ENCODE measurements at places on chromosomes 5 and 9.
A peak's percentile ranks its signal among the peaks of the same experiment; 100 is the strongest.

DNA sequence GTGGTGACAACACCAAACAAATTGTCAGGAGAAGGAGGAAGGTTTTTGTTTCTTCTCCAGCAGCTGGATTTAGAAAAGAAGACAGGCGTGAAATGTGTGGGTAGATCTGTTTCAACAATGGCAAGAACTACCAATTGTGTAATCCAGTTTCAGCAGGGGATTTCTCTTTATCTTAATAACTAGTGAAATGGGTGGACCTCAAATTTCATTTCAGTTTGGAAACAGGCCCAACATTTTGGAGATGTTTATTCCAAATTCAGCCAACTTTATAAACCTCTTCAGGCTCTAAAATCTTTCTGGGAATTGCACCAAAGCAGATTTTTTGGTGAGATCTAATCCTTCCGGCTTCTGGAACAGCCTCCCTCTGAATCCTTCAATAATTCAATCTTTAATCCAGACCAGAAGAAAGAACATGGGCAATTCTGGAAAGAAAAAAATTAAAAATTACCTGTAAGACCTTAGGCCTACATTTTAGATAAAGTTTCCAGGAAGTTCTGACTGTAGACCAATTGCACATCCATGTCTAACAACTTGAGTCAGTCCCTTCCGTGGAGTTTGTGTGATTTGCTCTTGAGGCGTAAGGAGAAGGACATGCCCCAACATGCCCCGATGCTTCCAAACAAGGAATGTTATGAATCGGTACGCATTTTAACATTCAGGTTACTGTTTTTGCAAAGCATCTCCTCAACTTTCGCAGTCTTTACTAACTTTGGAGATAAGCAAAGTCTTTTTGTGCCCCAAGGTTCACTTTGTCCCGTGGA lies 423.6 kb downstream of the IRX1 start:
- DNase-seq = no peak

DNA sequence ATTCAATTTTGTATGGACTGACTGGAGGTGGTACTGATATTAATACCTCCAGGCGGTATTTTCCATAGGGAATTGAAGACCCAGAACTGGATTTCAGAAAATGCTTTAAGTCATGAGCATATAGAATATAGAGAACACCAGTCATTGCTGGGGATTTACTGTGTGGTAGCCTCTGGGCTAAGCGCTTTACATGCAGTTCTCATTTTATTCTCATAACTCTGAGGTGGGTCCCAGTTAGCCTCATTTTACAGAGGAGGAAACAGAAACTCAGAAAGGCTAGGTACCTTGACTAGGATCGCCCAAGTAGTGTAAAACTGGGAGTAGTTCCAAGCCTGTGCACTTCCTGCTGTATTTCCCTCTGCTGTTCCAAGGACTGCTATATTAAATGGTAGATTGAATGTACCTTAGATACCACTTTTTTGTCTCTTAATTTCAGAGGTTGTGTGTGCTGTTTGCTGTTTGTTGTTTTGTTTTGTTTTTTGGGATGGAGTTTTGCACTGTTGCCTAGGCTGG lies 13.8 kb downstream of the SLC44A1 start:
- DNase-seq = no peak

- no peak for DNase-seq
These were observed 1.1 kb upstream of the CNTFR start for GRCh38 chr9:34590381-34591247.

- peak; percentile 72 for DNase-seq
These were observed 23.8 kb upstream of the ZNF622 start for GRCh38 chr5:16489322-16489791.

- DNase-seq = no peak
These were observed 435.4 kb downstream of the MTRR start for GRCh38 chr5:8304341-8304740.

GRCh38 chr9:35759795-35760194 lies 5.7 kb upstream of the MSMP start:
- DNase-seq = no peak

- no peak for DNase-seq
These were observed 52.3 kb upstream of the IFNK start for GRCh38 chr9:27471789-27472188.

- no peak for DNase-seq
These were observed 10.9 kb upstream of the MOB3B start for GRCh38 chr9:27540502-27540901.

Data from NCI-H446 treated with DMSO at 0.1 percent for 48 hours (cell line).